ENCODE measurements at places on chromosomes 6 and 20. TPM values are rescaled to one million over a fixed set of nuclear protein-coding genes. Genes with fewer than 3 reads are reported as not detected.

GRCh38 chr6:5464099-5464885, 203.0 kb downstream of the FARS2 start:
- DNase-seq, result no peak

DNA sequence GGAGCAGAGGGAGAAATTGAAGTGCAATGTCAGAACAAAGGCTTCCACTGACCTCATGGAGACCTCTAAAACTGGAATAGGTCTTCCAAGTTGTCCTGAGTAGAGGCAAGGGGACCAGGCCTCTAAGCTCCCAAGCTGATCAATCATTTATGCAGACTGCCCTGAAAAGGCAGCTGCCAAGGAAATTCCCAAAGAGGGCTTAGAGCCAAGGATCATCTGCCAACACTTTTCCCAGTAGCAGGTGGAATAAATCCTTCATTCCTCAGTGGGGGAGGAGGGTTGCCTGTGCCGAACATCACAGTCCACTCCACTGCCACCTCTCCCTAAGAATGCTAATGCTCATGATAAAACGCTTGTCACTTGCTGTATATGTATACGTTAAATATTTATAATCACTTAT, 29.3 kb upstream of the RALY start:
- DNase-seq, result no peak

GRCh38 chr6:160430203-160430602, 82.0 kb downstream of the SLC22A3 start:
- no peak for DNase-seq

GRCh38 chr6:1461207-1461606, 71.8 kb downstream of the FOXF2 start:
- DNase-seq, result no peak

GRCh38 chr6:142721215-142721920, 223.6 kb downstream of the HIVEP2 start:
- no peak for DNase-seq

GRCh38 chr6:107173779-107174178, 58.5 kb upstream of the BEND3 start:
- DNase-seq, result no peak

DNA sequence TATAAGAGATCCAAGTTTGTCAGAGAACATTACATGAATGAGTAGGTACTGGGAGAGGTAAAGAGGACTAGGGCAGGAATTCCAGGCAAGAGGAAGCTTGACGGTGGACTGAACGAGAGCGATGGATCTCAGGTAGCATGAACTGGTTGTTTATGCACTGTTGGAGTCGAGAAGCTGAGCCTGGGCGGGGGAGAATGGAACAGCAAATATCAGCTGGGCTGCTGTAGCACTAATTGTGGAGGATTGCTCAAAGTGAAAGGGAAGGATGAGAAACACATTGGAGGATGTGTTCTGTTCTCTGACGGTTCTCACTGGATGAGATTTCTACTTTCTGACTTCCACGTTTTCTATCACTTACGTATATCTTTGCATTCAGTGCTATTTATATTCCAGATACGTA, 164.2 kb downstream of the PHF3 start:
- DNase-seq, result no peak

DNA sequence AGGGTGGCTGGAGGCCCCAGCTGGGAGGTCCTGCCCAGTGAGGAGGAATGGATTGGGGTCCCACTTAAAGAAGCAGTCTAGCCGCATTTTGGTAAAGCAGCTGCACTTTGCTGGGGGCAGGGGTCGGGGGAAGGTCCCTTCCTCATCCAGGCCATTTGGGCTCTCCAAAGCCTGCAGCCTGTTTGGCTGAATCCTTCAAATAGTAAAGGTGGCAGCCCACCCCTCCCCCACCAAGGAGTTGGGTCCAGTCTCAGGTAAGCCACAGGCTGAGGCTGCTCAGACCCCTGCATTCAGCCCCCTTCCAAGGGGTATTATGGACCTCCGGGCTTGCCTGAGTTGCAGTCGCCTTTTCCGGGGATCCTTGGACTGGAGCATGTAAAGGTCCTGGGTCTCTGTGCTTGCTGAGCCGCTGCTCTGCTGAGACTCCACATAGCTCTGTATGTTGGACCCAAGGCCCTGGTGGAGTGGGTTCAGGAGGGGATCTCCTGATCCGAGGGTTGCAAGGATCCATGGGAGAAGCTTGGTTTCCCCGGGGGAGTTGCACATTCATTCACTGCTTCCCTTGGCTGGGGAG, 417.4 kb downstream of the KHDRBS2 start:
- no peak for DNase-seq

GRCh38 chr6:31467151-31467550, 30.8 kb upstream of the MICB start:
- DNase-seq, result no peak

DNA sequence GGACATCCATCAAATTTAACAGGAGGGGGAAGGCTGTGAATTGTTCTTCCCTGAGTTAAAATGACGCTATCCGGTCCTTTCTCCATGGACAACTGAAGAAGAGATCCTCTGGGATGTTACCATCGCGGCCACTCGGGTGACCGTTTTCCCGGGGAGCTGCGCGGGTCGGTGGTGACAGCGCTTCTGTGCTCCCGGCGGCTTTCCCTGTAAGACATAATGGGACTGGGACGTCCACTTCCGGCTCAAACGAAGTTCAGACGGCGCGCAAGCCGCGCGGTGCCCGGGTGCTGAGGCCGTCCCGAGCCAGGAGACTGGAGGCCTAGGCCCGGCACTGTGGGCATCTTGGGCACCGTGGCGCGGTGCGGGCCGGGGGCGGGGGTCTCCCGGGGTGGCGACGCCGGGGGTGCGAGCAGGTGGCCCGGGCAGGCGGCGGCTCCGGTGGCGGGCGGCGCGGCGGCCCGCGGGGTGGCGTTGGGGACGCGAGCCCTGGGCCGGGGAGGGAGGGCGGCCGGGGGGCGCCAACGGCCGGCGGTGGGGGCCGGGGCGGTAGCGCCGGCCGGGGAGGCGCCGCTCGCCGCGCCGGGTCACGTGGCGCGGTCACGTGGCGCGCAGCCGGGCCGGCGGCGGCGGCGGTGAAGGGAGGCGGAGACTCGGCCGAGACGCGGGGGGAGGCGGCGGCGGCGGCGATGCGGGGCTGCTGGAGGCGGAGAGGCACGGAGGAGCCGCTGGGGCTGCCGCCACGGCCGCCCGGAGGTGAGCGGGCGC, 63.6 kb downstream of the GTF2H5 start:
- peak; percentile 78 for DNase-seq

DNA sequence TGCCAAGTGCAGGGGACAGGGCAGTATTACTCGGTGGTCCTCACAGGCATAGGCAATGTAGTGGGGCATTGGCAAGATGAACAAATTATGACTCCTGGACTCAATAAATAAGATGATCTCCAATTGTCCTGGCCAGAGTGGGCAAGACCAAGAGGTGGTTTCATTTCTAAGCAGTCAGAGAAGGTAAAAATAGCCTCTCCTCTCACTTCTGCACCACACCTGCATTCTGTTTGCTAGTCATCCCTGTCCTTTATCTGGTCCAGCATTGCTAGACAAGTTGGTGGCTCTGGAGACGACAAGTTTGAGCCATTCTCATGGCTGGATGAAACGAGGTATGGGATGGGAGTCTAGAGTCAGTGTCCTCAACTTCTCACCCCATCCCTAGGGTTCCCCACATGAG, 83.0 kb downstream of the BANF2 start:
- DNase-seq, result peak; percentile 16

DNA sequence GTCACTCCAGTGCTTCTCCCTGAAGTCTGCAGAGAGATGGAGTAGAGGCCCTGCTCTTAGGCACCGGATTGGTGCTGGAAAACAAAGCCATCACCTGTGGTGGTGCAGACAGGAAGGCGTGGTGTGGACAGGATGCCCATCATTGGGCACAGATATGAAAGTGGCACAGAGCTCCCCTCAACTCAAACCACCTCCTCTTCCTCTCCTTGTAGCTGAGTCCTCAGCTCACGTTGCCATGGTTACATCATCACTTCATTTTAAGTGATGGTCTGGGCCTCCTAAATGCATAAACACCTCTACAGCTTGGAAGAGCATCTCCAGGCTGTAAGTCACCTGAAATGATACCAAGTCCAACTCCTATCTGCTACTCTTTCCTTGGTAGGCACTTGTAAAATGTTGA, 8.0 kb upstream of the RTF2 start:
- DNase-seq, result no peak

- DNase-seq, result no peak
These were observed 3.3 kb upstream of the PCSK2 start for GRCh38 chr20:17223553-17223952.

DNA sequence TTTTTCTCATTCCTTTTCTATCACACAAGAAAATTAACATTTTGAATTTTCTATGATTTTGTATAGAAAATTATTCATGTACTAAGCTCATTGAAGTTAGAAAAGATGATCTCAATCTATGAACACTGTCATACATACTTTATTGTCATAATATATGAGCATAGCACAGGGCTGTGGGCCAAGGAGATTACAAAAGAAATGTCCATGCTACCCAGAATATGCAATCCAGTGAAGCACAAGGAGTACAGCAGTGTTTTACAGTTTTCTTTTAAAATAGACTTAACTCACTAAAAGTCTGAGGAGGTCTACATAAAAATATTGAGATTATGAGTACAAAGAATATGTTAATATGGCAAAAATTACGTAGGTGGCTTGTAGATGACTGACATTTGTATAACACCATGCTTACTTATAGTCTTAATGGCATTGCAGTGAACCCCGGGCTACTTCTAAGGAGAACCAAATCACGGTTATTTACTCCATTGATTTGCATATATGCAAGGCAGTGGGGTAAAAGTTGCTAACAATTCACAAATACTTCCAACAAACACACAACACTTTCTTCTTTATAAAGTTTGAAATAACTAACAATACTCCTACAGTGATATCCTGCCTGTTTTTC, 257.1 kb downstream of the BCKDHB start:
- DNase-seq, result no peak

- DNase-seq, result no peak
These were observed 250.0 kb downstream of the HIVEP2 start for GRCh38 chr6:142695016-142695415.

GRCh38 chr6:43302126-43302525, 4.1 kb downstream of the SLC22A7 start:
- no peak for DNase-seq

DNA sequence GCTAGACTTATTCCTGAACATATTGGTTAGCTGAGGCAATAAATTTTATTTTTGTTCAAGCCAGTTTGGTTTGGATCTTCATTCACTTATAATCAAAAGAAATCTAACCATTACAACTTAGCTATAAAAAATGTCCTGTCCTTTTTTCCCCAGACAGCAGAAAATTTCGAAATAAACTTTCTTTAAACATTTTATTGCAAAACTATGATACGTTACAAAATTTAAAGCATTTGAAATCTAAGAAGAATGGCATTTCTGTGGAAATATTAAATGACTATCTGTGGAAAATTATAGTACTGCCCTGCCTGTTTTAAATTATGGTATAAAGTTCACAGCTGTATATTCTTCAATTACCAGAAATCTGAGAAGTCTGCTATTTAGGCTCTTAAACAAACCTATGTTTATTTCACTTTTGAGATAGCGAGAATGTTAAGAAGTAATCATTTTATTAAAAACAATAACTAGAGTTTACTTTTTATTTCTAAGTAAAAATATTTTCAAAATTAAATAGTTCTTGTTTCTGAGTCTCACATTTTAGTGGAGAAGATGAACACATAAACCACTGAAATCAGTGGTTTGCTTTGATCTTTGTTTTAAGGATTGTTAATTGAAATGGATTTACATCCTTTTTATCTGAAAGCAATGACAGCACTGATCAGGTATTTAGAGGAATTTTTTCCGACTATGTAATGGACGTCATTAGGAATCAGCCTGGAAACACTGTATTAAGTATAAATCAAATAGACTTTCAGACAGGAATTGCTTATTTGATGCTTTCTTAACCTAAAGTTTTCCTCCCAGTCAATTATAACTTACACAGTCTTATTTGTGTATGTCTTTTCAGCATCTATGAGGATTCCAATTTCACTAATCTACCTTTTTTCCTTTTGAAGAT, 553.7 kb downstream of the COL12A1 start:
- no peak for DNase-seq

DNA sequence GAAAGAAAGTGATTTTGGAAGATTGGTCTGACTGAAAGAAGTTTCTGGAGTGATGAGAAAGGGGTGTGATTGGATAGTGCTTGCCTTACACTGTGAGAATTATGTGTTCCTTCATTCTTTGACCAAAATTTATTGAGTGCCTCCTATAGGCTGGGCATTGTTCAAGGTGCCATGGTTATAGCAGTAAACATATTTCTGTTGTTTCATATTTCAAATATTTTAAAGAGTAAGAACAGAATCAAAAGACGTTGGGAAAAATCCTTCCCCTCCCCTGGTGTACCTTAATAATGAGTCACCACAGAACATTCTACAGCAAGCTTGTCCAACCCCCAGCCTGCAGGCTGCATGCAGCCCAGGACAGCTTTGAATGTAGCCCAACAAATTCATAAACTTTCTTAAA, 78.6 kb downstream of the GCLC start:
- DNase-seq, result no peak

- DNase-seq, result no peak
These were observed 1.8 kb downstream of the CDH4 start for GRCh38 chr20:61253640-61254511.

- DNase-seq, result no peak
These were observed 189.4 kb upstream of the PREP start for GRCh38 chr6:105592329-105592728.

- no peak for DNase-seq
These were observed 31.9 kb upstream of the PRELID3B start for GRCh38 chr20:59074456-59074855.

- DNase-seq, result no peak
These were observed 39.4 kb downstream of the TOX2 start for GRCh38 chr20:43953919-43954592.

DNA sequence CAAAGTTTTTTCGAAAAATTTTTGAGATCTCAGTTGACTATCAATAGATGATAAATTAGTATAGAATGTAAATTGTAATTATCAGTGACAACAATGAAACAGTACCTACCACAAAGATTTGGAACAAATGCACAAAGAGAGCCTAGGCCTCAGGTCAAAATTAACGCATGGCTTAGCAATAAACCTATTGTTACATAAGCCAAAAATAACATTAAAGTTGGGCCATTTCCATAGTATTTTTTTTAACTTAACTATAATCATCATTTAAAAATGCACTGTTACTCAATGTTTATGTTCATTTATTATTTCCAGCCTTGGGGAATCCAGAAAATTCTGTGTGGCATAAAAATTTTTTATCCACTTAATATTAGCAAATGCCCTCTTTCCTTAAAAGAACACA, 117.0 kb downstream of the EPB41L2 start:
- DNase-seq, result no peak

GRCh38 chr6:113560376-113560775, 296.8 kb upstream of the MARCKS start:
- DNase-seq, result no peak

- no peak for DNase-seq
These were observed 181.3 kb upstream of the GMDS start for GRCh38 chr6:2426561-2427340.

RMND1 gene
- total RNA-seq, result 22.0 TPM

SLC17A9 gene
- total RNA-seq, result 8.1 TPM

ISM1 gene
- total RNA-seq, result not detected

CYP39A1 gene
- total RNA-seq, result 22.6 TPM

BTN1A1 gene
- 1.0 TPM for total RNA-seq

SYNDIG1 gene
- total RNA-seq, result not detected

LST1 gene
- 4.2 TPM for total RNA-seq

ITPR3 gene
- 83.5 TPM for total RNA-seq

SLC13A3 gene
- total RNA-seq, result not detected

BMP5 gene
- total RNA-seq, result not detected

MCM9 gene
- total RNA-seq, result 18.8 TPM

FGD2 gene
- 45.7 TPM for total RNA-seq

MLN gene
- total RNA-seq, result not detected

THBD gene
- not detected for total RNA-seq

C20orf144 gene
- 0.31 TPM for total RNA-seq

All from OCI-LY7 (cell line).